ENCODE measurements at places on chromosomes 12 and 14.

- no peak for DNase-seq
These were observed 23.0 kb downstream of the KLRK1 start for GRCh38 chr12:10366875-10367274.

GRCh38 chr14:80117876-80118275 lies 93.4 kb downstream of the DIO2 start:
- no peak for DNase-seq

- no peak for DNase-seq
These were observed 18.1 kb upstream of the PRICKLE1 start for GRCh38 chr12:42607584-42608058.

GRCh38 chr14:47040550-47040949 lies 389.0 kb upstream of the RPL10L start:
- no peak for DNase-seq

- no peak for DNase-seq
These were observed 179.1 kb downstream of the KITLG start for GRCh38 chr12:88401155-88401554.

- DNase-seq = no peak
These were observed 100.4 kb downstream of the TMTC3 start for GRCh38 chr12:88242571-88242925.

DNA sequence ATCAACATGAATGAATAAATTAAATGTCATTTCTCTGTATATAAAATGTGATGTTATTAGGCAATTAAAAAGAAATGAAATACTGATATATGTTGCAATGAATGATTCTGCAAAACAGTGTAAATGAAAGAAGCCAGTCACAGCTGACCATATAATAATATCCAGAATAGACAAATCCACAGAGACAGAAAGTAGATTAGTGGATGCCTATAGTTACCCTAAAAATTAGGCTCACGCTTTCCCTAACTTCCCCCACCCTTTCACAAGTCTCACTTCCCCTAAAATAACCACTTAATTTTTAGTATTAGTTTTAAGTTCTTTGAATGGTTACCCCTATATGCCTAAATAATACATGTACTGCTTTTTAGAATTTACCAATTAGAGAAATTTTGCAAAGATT lies 348.9 kb upstream of the FAR2 start:
- DNase-seq = no peak

DNA sequence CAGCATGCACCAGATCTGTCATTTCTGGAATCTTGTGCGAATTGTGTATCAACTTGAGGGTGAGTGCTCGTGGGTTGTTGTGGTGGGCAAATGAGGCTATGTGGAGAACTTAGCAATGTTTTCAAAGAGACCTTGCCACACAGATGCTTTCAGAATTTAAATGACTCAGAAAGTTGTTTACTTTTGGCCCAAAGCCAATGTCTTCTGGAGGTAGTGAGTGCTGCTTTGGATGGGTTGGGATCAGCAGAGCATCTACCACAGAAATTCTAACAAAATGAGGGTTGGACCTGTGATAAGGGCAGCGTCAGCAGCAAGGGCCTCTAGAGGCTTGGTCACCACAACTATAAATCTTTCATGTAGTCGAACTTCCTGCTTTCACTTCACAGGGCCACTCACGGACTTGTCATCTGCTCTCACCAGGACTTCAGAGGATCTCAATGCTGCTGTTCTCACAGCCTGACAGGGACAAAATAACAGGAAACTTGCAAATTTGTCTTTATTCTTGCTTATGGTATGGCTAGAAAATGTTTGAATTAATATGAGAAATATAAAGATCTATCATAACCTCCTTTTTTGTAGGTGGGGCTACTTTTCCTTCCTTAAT lies 111.4 kb downstream of the DACT1 start:
- DNase-seq = no peak

DNA sequence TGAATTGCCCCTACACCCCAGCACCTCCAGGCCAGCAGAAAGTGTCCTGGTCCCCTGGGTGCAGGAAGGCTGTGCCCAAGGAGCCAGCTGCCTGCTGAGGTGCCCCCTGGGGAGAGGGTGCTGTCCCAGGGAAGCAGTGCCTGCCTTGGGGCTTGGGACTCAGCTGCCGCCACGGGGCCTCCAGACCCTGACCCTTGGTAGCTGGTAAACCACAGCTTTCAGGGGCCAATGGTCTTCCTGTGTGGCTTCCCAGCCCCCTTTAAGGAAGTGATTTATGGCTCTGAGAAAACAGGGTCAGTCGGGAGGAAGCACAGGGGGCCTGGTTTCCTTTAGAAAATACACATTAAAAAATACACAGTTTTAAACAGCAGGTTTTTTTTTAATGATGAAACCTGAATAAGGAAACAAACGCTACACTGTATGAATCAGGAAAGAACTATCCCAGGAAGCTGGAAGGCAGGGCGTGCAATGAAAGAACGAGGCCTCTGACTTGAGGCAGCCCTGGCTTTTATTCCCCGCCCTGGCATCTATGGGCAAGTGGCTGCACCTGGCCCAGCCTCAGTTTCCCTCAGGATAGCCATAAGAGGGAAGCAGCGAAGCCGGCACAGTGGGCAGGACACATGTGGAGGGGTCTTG lies 40.6 kb upstream of the EML1 start:
- no peak for DNase-seq

All from activated CD4-positive, alpha-beta T cell treated with anti-CD3 and anti-CD28 coated beads for 24 hours (primary cell).